ENCODE measurements at places on chromosomes 12 and 14. TPM values are rescaled to one million over a fixed set of nuclear protein-coding genes. Genes with fewer than 3 reads are reported as not detected.
A peak's percentile ranks its signal among the peaks of the same experiment; 100 is the strongest.

- no peak for DNase-seq
Measured at GRCh38 chr12:106495354-106495965, 87.3 kb upstream of the RFX4 start.

DNA sequence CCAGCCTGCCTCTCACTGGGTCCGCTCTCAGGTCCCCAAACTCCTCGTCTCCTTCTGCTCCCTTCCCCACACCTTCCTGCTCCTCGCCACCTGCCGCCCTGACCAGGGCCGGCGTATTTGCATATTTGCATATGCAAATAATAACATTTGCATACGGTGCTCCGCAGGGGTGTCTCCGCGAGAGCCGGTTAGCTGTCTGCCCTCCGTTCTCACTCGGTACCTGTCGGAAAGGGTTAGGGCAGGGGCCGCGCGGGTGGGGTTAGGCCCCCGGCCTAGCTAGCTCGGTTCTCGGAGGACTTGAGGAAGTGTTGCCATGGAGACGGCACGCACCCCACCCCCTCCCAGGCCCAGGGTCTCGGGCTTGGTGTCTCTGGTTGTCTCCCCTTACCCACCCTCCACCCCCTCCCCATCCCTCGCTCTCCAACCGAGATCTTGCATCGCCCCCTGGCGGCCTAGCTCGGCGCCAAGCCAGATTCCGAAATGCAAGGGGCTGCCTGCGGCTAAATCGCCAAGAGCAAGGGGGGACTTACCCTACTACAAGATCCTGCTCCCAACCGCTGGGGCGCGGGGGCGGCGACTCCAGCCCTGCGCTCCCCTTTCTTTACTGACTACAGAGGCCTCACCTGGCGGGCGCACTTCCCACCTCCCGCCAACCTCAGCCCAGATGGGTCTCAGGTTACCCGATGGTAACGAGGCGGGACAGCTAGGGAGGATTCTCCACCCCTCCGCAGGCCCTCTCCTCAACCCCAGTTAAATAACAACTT, 8.1 kb downstream of the STAC3 start:
- peak; percentile 78 for DNase-seq

GRCh38 chr12:111773801-111774551, 7.2 kb downstream of the ALDH2 start:
- DNase-seq = peak; percentile 83

DNA sequence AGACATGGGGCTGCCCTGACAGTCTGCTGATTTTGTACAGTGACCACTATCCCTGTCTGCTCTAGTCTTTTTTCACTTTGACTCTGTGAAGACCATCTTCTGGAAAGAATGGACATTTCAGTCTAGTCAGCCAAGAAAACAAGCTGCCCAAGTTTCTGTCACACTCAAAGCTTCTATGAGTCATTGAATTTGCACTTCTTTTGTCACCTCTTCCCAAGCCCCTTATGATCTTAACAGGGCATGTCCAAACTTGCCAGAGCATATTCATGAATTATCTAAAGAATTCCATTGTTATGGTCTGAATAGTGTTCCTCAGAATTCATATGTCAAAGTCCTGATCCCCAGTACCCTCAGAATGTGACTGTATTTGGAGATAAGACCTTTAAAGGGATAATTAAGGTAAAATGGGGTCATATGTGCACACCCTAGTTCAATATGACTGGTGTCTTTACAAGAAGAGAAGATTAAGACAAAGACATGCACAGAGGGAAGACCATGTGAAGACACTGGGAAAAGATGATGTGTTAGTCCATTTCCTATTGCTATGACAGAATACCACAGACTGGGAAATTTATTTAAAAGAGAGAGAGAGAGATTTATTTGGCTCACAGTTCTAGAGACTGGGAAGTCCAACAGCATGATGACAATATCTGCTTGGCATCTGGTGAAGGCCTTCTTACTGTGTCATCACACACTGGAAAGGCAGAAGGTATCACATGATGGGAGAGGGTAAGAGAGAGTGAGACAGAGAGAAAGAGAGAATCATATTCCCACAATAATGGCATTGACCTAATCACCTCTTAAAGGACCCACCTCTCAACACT, 242.6 kb downstream of the BTG1 start:
- no peak for DNase-seq

- DNase-seq = no peak
Measured at GRCh38 chr12:7869137-7869536, 3.6 kb downstream of the SLC2A14 start.

GRCh38 chr12:120249875-120250795, 15.4 kb downstream of the PXN start:
- peak; percentile 84 for DNase-seq

DNA sequence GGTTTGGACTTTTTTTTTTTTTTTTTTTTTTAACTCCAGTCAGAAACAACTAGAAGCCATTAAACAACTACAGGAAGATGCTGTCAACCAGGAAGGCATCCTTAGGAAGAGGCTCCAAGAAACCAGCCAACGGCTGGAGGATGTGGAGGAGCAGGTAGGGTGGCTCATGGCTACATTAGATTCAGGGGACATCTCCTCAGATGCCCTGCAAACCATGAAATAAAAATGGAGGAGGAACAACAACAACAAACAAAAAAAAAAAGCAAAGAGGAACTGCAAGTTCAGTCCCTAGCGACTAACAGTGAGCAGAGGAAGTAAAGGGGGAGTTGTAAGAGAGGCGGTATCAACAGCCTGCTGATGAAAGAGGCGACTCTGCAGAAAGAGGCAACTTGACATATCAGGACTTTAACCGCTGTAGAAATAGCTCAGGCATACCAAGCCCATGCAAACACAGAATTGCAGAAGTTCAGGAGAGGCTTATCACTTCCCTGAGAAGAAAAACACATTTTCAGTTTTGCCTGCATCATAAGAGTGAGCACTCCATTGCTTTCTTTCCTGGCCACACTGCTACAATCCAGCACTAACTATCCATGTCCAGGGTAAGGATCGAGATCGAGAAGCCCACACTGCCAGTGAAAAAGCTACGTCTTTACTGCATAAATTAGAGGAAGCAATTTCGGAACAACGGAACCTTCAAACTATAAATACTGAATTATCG, 103.5 kb upstream of the BCAT1 start:
- DNase-seq = no peak

DNA sequence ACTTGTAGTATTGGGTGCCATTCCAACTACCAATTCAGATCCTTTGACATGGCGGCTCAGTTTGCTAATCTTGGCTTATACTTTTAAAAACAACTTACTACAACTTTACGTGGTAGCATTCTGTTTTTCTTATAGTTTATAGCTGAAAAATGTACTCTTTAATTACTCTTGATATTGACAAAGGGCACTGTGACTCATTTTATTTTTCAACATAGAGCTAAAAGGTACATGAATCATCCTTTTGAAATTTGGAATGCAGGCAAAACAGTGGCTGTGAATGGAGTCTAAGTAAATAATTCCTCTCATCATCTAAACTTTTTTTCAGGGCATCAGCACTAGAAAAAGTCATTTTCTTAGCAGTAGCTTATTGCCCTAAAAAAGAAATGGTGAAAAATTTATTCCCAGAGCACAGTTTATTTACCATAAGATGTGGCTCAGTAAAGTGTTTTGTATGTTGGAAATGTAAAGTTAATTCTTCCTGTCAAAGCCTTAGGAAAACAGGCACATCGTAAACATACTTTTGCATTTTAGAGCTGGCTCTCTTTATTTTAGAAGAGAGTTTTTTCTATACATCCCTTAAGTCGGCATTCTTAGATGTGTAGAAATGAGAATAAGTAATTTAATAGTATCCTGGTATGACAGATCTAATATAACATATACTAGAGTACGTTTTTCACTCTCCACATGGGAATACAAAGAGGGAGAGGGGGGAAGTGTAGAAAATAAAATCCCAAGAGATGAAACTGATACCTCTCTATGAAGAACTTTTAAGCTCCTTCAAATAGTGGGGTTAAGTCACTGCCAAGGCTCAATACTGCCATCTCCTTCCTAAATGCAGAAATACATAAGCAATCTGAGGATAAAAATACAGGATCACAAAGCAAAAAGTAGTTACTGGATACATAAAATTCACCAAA, 55.2 kb downstream of the SLC25A21 start:
- no peak for DNase-seq

ENDOU gene
- total RNA-seq = 0.40 TPM

PMEL gene
- 0.49 TPM for total RNA-seq

KERA gene
- total RNA-seq = 0.18 TPM

ACOT4 gene
- 0.49 TPM for total RNA-seq

OR6C2 gene
- not detected for total RNA-seq

All from sciatic nerve (tissue), 2 donors.